ENCODE measurements at places on chromosomes 3 and 15.

- no peak for DNase-seq
Measured at GRCh38 chr3:40108643-40109042, 200.9 kb upstream of the EIF1B start.

- DNase-seq, result no peak
Measured at GRCh38 chr3:196207833-196208607, 3.2 kb downstream of the ZDHHC19 start.

GRCh38 chr3:162332344-162332743 is 835.7 kb downstream of the OTOL1 start:
- no peak for DNase-seq

GRCh38 chr3:158158969-158159368 is 49.1 kb downstream of the RSRC1 start:
- no peak for DNase-seq

GRCh38 chr15:55247766-55248427 is 41.7 kb downstream of the RAB27A start:
- no peak for DNase-seq

DNA sequence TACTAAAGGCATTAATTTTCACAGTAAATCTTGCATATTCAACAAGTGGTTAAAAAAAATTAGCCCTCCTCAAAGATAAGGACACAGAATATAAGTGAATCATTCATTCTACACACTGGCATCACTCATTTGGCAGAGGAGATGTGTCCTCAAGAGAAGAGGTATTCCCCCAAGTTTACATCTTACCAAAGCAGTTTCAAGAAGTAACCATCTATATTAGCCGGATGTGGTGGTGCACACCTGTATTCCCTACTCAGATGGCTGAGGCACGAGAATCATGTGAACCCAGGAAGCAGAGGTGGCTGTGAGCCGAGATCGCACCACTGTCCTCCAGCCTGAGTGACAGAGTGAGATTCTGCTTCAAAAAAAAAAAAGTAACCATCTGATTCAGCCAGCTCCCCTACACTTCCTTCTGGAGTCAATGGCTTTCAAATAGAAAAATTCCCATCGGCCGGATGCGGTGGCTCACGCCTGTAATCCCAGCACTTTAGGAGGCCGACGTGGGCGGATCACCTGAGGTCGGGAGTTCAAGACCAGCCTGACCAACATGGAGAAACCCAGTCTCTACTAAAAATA is 15.4 kb downstream of the RAF1 start:
- peak; percentile 78 for DNase-seq

- no peak for DNase-seq
Measured at GRCh38 chr3:82293435-82293834, 532.0 kb upstream of the GBE1 start.

DNA sequence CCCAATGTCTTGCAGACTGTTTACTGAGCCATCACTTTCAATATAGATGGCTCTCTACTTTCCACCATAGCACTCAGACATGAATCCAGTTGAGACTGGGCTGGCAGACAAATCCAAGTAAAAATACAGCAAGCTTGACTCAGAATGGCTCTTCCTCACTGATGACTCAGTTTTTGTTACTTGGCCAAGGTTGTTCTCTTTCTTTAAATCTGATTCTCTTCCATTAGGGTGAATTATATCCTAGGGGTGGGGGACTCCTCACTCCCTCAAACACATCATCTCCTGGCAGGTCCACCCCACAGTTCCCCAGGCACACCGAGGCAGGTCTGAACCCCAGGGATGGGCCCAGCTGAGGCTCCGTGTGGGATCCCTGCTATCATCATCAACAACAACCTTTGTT is 157.9 kb downstream of the MEX3B start:
- no peak for DNase-seq

GRCh38 chr3:123156276-123156995 is 45.3 kb upstream of the SEC22A start:
- no peak for DNase-seq

DNA sequence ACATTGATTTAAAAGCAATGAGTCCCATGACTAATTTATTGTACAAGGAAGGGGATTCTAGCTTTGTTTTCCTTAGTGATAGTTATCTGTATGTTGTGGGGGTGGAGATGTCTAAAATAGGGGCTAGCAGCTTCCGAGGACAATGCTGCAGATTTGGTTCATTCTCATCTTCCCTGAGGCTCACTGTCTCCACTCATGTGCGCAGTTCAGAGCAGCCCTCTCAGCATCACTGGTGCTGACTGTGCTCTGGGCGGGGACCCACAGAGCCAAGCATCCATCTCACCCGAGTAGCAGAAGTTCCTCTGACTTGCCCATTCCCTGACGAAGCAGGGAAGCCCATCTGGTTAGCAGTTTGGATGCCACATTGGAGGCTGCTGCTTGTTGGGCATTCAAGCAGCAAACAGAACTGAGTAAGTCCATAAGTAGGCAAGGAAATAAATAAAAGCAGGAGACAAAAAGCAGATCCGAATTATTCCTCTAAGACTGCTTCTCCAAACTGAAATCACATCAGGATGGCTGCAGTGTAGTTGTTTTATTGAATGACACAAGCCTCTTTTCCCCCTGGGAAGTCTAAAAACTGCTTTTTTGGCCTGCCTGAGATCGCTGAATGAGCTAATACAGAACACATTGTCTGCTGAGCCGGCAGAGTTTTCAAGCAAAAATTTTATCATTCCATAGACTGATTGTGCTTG is 27.5 kb downstream of the RARB start:
- DNase-seq, result no peak

- no peak for DNase-seq
Measured at GRCh38 chr15:31314380-31314779, 12.3 kb upstream of the KLF13 start.

DNA sequence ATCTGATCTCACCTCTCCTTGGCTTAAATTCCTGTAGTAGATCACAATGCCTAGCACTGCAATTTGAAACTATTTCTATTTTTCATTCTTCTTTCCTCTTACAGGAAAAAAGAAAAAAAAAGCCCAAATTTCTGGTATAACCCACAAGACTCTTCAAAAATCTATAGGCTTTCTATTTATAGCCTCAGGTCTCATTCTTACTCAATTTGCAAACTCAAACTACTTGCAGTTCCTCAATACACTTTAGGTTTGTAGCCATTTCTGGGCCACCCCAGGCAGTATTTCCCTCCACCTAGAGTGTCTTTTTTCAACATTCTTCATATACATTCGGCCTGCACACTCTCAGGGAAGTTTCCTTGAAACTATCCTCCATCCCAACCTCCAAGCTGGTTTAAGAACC is 169.0 kb downstream of the TBC1D5 start:
- DNase-seq, result peak; percentile 39

GRCh38 chr3:150348500-150348899 is 59.6 kb upstream of the TSC22D2 start:
- DNase-seq, result no peak

- DNase-seq, result peak; percentile 60
Measured at GRCh38 chr15:92161039-92161670, 232.5 kb upstream of the ST8SIA2 start.

DNA sequence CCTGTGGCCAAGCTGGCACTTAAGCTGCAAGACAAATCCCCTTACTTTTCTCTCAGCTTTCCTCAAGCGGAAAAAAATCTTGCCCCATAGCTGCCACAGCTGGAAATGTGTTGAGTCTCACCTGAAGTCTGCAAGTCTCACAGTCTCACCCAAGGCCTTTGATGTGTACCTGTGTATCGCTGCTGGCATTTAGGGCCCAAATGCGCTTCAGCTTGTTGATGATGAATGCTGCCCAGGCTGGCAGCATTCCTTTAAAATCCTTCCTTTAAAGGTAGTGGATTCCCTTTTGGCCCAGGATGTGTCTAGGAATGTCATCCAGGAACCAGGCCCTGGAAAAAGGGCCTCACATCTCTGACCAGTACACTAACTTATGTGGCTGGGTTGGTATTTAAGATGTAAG is 7.0 kb downstream of the OR5K4 start:
- no peak for DNase-seq

DNA sequence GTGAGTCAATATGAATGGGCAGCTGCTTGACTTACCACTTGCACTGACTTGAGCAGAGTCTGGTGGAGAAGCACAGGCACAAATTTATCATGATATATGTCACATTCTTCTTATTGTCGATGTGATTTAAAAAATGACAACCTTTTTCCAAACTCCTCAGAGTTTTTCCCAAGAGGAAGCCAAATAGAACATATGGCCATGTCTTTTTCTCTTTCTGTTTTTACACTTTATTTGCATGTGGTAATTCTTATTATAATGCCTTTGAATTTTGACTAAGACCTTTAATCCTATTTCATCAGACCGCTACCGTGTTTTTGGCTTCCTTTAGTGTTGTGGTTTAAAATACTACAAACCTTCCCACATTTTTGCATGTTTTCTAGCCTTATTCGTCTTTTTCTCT is 666.2 kb downstream of the PDCD6IP start:
- DNase-seq, result no peak

DNA sequence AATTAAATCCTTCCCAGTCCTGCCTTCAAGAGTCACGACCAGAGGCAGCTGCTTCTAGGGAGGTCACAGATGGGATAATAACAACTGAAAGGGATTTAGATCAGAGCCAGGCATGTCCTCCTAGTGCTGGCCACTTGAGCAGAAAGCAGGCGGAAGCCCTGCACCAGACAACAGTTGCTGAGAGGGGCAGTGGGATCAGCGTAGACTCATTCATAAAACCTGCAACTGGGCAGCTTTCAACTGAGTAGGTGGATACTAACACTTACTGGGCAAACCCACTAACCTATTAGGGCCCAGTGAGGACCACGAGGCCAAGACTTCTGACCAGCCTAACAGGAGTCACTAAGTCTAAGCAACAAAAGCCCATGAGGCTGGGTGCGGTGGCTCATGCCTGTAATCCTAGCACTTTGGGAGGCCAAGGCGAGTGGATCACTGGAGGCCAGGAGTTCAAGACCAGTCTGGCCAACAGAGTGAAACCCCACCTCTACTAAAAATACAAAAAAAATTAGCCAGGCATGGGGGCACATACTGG is 67.0 kb downstream of the DAPK2 start:
- DNase-seq, result no peak

- DNase-seq, result no peak
Measured at GRCh38 chr15:49191892-49192291, 21.8 kb downstream of the GALK2 start.

DNA sequence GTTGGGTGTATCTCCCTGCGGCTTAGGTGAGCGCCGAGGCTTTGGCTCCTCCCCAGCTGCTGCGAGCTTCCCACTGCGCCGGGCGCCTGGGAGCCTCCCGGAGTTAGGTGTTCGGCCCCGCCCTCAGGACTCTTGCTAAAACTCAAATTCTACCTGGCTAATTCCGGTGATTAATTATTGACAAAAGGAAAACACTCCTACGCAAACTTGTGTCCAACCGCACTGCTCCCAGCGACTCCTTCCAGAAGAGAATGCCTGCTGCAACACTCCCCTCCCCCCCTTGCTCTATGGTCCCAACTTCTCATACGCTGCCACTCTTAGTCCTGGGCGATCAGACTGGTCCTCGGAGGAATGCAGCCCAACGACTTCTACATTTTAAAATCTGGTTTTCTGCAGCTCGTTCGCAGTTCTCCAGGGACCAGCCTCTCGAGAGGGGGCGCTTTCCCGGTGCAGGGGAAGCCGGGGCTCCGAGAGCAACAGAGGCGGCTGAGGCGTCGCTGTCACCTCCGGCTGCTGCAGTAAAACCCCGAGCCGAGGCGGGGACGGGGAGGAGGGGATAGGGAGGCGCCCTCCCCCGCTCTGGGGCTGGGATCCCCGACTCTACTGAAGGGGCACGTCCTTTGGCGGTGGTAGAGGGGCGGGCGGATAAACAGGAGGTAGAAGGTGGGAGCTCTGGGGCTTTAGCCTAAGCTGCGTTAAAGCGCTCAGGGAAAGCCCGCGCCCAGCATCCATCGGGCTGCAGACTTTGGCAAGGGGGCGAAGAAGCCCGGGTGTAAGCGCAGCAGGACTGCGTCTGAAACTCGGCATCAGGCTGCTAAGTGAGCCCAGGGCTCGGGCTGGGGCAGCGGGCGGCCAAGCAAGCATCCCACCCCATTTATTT is at the start of gene SPTSSB:
SPTSSB (minus strand) TSS at position 77 of the 880 bp plus-strand sequence. CDS start 25,194 bp downstream, outside the sequence.
- no peak for DNase-seq

DNA sequence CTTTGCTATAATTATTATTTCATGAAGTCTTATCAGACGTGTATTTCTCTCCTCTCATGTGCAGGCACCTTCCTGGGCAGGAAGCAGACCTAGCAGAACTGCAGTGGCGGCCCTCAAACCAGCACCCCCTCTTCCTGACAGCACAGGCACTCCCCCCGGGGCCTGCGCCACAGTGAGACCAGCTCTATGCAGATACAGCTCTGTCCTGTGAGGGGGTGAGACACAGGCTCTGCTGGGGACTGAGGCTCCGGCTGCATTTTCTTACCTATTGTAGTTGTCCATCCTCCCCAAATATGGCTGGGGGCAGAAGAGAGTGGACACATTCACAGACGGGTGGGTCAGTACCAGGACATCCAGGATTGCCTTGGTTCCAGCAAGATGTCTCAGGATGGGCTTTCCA is 5.0 kb downstream of the CISH start:
- no peak for DNase-seq

- no peak for DNase-seq
Measured at GRCh38 chr15:47974724-47975123, 146.1 kb upstream of the SLC24A5 start.

DNA sequence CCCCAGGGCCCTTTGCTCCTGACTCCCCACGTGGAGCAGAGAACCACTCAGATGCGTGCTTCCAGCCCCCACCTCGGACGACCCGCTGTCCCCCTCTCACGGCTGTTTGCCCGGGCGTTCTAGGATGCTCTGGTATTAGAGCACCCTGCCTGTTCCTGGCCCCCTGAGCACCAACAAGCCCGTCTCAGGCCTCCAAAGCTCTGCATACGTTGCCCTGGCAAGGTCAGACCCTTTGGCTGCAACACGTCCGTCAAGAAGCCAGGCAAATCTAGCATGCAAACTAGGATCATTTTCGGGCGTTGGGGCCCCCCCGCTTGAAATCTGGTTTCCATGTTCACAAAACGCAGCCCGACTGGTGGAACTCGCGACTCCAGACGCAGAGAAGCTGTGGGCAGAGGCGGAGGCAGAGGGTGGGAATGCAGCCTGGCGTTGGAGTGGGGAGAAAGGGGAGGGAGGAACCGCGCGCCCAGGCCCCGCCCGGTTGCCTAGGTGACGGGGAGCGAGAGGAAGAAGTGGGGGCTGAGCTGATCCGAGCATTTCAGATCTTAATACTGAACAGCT is 86.2 kb upstream of the PIAS1 start:
- DNase-seq, result no peak

DNA sequence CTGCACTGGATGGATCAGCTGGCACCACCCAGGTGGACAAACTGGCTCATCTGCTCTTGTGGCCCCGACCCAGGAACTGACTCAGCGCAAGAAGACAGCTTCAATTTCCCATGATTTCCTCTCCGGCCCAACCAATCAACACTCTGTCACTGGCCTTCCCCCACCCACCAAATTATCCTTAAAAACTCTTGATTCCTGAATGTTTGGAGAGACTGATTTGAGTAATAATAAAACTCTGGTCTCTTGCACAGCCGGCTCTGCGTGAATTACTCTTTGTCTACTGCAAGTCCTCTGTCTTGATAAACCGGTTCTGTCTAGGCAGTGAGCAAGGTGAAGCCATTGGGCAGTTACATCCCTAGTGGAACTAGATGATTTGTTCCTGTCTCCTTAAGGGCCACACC is 16.1 kb downstream of the BDH1 start:
- no peak for DNase-seq

- DNase-seq, result no peak
Measured at GRCh38 chr3:13378155-13378554, 42.0 kb downstream of the NUP210 start.

GRCh38 chr3:100399341-100400071 is 1.4 kb downstream of the TOMM70 start:
- no peak for DNase-seq

GRCh38 chr3:38698760-38699159 is 49.3 kb upstream of the SCN5A start:
- no peak for DNase-seq

- no peak for DNase-seq
Measured at GRCh38 chr15:76626611-76627010, 278.5 kb downstream of the SCAPER start.
